ENCODE measurements at places on chromosomes 4 and X.

DNA sequence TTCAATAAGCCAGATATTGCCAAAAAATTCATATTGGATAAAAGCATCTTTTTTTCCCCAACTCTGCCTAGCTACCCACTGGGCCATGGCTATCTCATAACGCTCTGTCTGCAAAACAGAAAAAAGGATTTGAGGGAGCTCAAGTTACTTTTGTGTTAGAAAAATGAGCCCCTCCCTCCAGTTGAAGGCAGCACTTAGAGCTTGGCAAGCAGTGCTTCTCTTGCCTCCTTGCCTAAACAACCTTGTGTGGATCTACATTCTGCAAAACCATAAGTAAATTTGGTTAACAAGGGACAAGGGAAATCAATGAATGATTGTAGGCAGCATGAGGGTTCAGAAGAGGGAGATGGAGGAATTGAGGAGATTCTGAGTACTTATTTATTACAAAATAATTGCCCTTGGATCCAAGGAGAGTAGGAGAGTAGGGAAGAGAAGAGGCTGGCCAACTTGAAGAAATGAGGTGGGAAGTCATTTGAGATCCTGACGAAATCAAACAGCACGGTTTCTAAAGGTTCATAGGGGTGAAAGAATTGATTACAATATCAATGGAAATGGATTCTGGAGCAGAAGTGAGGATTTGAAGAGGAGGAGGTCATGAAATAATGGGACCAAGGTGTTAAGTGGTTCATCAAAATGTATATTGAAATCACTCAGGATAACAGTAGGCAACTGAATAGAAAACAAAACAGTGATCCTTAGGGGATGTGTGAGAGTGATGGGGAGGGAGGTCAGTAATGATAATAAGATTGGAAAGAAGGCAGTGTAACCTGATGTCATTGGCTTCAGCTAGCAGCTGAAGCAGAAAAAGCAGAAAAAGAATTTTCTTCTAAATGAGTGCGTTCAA, 434.8 kb upstream of the IGFBP7 start:
- no peak for DNase-seq

- no peak for DNase-seq
Measured at GRCh38 chrX:104806346-104806745, 240.3 kb downstream of the IL1RAPL2 start.

- no peak for DNase-seq
Measured at GRCh38 chr4:159902648-159903047, 799.8 kb downstream of the RAPGEF2 start.

GRCh38 chr4:25956260-25956659, 42.2 kb downstream of the SMIM20 start:
- DNase-seq = no peak
